Right lung (tissue), 10 donors: ENCODE measurements at places on chromosomes 3 and 15.

GRCh38 chr3:72753495-72753894, 94.8 kb downstream of the SHQ1 start:
- no peak for DNase-seq

DNA sequence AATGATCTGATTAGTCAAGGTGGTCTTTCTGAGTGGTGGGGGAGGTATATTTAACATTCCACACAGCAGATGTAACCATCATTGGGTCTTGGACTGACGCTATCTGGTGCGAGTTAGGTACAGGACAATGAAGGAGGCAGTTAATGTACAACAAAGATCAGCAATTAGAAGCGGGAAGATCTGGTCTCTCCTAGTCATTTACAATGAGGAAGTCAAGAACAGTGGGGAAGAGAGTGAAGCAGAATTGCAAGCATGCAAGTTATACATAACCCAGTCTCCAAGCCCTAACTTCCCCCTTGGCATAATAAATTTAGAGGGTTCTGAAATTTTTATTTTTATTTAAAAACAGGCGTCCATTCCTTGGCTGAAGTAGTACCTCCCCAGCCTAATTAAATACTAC, 14.1 kb downstream of the GPD1L start:
- no peak for DNase-seq

- no peak for DNase-seq
Measured at GRCh38 chr15:81386947-81387346, 12.9 kb upstream of the TMC3 start.

DNA sequence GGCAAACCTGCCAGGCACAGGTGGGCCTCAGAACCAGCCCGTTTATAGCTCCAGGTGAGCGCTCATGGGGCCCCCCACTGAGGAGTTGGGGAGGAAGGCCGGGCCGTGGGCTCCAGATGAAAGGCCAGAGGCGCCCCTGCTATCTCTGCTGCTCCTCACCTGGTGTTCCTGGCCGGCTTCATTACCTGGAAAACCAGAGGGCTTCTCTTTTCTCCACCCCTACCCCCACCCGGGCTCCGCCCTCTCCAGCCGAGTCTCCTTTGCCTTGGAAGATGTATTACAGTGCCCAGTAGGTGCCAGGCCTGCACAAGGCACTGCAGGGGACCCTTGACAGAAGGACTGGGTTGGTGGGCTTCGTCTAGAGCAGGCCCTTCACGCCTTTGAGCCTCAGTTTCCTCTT, 111.4 kb downstream of the WNT7A start:
- DNase-seq: no peak

DNA sequence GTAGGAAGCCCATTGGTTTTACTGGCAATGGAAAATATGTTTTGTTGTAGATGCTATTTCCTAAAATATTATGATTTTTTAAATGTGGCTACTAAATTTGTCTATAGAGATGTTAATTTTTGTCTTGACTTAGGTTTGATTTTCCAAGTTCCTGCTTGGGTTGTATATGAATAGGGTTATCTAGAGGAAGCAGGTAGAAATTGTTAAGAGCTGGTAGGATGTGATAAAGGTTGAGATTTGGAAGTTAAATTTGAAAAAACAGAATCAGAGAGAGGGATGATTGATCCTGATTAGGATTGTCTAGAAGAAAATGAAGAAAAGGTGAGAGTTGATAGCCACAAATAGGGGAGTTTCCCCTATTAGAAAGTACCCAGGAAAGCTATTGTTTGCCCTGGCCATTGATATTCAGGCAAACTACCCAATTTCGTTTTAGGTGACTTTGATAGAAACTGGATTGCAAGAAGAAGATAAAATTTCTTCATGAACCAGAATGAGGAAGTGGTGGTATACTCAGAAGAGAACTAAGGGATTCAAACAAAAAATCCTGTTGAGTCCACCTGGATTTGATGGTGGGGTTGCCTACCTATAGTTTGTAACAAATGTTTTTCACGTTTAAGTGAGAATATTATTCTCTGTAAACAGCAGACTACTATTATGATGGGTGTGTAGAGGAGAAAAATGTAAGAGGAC, 91.2 kb upstream of the PHLDB2 start:
- DNase-seq: no peak
